Renal pelvis (tissue), 12 donors: ENCODE measurements at places on chromosomes 2 and 18. TPM values are rescaled to one million over a fixed set of nuclear protein-coding genes. Genes with fewer than 3 reads are reported as not detected.

DNA sequence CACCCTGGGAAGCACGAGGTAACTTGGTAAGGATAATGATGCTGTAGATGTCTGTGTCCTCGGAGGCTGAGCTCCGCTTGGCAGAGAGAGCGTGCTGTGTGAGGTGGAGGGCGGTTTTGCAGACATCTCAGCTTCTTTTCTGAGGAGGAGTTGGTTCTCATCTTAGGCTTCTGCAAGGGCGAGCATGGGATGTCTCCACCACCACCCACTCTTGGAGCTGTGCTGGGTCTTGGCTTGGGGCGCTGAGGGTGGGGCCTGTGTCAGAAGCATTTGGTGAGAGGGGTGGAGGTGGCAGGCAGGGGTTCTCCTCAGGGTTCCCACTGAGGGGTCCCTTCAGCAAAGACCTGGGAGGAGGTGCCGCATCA lies 9.2 kb downstream of the OXER1 start:
- DNase-seq = no peak

DNA sequence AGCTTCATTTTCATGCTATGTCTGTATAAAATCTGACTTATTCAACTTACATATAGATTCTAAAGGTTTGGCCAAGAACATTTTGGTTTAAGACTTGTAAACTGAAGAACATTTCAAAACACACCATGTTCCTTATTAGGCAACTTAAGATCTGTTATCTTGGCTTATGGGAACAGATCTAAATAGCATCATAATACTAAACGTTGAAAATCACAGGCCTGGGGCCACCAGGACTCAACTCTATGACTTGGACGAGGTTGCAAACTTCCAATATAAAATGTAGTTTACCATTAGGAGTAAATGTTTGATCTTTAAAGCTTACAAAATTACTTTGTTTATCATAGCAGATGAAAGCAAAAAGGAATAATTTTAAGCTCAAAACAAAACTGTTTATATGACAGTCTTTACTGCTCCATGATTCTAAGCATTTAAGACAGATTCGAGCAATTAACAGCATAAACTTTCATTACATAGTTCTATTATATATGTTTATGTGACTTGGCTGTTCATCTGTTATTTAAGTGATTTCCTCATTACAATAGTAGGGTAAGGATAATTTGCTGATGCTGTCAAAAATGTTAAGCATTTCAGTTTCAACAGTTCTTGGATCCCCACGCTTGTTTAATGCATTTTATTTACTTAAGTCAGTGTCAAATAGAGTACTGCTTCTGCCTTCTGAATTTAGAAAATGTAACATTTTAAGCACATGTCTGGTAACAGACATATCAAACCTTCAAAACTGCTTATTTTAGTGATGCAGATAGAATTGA lies 8.3 kb downstream of the TCF4 start:
- no peak for DNase-seq

- DNase-seq = peak; percentile 80
These were observed 42.7 kb downstream of the ODC1 start for GRCh38 chr2:10405448-10405847.

GRCh38 chr2:221308507-221309066 lies 263.5 kb downstream of the EPHA4 start:
- no peak for DNase-seq

- DNase-seq = no peak
These were observed 340.5 kb upstream of the SLC39A10 start for GRCh38 chr2:195316486-195316885.

DNA sequence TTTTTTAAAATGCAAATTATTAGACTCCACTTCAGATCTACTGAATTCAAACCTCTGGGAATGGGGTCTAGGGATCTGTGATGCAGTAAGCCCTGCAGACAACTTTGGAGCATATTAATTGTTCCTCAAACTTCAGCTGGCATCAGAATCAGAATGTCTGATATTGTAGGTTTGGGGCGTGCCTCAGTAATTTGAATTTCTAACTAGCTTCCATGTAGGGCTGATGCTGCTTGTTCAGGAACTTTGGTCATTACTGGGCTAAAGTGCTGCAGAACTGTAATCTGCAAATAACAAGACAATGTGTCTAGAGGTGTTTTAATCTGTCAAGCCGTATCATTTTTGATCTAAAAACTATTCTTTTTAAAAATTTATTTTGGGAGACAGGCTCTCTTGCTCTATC lies 1719.7 kb upstream of the PIK3C3 start:
- DNase-seq = no peak

DNA sequence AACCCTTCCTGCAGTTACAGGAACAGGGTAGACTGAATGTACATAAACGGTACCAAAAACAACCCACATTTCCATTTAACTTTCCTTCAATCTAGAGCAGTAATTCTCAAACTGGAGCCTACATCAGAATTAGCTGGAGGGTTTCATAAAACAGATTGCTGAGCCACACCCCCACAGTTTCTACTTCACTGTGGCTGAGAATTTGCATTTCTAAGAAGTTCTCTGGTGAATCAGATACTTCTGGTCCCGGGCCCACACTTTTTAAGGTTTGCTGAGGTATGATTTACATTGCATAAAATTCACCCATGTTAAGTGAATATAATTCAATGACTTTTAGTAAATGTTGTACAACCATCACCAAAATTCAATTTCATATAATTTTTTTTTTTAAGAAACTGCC lies 113.7 kb downstream of the SRBD1 start:
- DNase-seq = no peak

- DNase-seq = no peak
These were observed 104.9 kb downstream of the STPG4 start for GRCh38 chr2:47050021-47050760.

Gene BOLL
- polyA plus RNA-seq = not detected

Gene GNAL
- 5.8 TPM for polyA plus RNA-seq

Gene MEP1B
- 0.44 TPM for polyA plus RNA-seq

Gene ALK
- 0.22 TPM for polyA plus RNA-seq

Gene C2orf81
- polyA plus RNA-seq = 8.5 TPM
